Right forelimb (tissue), 1 donor: ENCODE measurements at places on chromosomes 1 and 21.

- no peak for DNase-seq
Measured at GRCh38 chr1:48235652-48236051, 13.1 kb downstream of the SLC5A9 start.

- DNase-seq = no peak
Measured at GRCh38 chr1:198232378-198232777, 75.6 kb downstream of the NEK7 start.

DNA sequence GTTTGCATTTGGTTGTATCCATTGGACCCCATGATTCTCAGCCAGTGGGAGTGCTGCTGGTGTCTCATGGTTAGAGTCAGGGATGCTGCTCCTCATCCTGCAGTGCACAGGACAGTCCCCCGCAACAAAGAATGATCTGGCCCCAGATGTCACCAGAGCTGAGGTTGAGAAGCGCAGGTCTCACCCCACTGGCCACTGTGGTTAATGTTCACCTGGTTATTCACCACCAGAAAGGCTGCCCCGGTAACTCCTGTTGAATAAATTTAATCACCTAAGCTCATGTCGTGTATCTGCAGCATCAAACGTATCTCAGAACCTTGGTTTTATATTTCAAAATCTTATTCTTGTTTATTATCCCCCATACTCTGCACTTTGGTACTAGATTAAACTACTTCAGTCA is 75.8 kb downstream of the ATP5PO start:
- DNase-seq = no peak

DNA sequence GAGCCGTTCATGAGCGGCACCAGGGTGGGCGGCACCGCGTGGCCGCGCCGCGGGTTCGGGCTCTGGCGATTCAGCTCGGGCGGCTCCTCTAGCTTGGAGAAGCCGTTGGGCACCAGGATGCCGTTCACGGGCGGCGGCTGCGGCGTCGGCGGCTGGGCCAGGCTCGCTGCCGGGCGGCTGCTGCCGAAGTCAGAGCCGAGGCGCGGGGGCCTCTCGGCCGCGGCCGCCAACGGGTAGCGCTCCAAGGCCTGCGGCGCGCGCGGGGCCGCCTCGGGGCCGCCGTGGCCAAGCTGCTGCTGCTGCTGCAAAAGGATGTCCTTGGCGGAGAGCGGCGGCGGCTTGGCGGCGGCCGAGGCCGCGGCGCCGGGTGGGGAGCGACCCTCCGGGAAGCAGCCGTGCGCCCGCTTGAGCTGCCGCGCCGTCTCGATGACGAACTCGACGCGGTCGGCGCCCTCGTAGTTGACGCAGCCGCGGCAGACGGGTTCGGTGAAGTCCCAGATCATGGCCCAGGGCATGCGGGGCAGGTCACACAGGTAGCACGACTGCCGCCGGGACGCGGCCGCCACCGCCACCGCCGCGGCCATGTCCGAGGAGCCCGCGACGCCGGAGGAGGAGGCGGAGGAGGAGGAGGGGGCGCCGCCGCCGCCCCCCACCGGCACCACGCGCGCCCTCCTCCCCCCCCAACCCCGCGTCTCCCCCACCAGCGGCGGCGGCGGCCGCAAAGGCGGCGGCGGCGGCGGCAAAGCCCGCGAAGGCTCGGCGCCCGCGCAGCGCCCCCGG is 877 bp downstream of the IRF2BP2 start:
- peak; percentile 67 for DNase-seq

DNA sequence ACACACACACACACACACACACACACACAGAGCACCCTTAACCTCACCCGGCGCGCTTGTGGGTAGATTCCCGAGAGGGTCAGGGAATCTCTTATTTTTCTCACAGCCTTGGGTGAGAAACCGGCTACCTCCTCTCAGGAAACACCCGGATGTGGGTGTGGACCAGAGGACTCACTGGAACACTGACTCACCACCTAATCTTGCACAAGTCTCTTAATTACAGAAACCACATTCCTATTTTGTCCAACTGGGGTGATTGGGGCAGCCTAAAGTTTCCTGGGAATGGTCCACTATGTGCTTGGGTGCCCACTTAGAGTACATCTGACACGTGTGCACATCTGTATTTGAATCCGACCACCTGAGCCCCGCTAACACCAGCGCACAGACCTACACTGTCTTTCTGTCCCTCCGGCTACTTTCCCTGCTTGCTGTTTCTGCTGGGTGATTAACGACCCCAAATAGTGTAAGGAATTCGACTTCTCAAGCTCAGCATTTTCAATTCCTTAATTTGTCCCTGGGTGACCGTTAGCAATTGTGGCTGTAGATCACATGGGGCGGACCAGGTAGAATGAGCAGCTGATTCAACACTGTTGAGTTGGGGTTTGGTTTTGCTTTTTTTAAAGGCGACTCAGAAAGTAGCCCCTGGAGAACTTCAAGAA is 14.0 kb upstream of the TBX15 start:
- peak; percentile 49 for DNase-seq

GRCh38 chr1:211831558-211832323 is 1.2 kb upstream of the LPGAT1 start:
- DNase-seq = no peak

DNA sequence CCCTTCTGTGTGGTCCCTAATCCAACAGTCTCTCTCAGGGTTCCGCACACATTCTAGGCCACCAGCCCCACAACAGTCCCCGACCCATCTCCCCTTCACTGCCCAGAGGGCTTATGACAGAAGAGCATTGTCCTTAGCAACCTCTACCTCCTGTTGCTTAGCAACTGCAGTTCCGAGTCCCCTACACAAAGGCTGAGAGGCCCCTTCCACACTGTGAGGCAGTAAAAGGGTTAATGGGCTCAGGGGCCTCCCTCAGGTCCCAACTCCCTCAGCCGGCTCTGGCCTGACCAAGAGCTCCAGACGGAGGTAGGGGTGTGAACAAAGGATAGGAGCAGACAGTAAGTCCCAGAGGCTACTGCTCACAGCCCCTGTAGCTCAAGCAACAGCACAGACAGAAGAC is 4.3 kb downstream of the IGSF9 start:
- no peak for DNase-seq
